ENCODE measurements at places on chromosomes 7 and 10.

DNA sequence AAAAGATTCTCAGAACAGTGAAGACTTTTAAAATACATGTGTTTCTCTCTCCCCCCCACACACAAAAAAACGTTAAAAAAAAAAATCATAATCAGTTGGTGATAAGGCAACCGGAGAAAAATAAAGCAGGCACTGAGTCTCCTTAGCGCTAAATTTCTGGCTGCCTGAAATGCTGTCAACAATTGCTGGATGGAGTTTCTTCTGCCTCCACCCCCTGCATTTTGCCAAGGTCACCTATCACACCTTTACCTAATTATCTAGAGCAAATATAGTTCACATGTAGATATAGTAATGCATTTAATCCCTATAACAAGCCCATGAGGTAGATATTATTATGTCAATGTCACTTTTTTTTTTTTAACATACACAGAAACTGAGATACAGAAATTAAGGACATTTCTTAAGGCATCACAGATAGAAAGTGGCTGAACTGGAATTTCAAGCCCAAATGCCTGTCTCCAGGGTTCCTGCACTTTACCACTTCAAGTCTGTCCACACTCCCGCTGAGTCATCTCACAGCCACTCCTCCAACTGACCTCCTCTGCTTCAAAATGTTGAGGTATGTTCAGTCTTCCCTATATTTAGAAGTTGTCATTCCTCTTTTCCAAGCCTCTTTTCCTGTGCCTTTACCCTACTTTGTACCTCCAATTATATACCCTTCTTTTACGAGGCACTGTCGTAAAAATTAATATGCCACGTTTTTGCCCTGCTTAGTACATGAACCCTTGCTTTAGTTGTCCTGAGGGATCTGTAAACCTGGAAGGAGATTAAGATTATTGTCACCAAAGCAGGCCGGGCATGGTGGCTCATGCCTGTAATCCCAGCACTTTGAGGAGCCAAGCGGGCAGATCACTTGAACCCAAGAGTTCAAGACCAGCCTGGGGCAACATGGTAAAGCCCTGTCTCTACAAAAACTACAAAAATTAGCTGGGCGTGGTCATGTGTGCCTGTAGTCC, 72.8 kb upstream of the MPP7 start:
- DNase-seq, result no peak

- DNase-seq, result no peak
Observed at GRCh38 chr7:31437250-31437865, 76.5 kb upstream of the ITPRID1 start.

DNA sequence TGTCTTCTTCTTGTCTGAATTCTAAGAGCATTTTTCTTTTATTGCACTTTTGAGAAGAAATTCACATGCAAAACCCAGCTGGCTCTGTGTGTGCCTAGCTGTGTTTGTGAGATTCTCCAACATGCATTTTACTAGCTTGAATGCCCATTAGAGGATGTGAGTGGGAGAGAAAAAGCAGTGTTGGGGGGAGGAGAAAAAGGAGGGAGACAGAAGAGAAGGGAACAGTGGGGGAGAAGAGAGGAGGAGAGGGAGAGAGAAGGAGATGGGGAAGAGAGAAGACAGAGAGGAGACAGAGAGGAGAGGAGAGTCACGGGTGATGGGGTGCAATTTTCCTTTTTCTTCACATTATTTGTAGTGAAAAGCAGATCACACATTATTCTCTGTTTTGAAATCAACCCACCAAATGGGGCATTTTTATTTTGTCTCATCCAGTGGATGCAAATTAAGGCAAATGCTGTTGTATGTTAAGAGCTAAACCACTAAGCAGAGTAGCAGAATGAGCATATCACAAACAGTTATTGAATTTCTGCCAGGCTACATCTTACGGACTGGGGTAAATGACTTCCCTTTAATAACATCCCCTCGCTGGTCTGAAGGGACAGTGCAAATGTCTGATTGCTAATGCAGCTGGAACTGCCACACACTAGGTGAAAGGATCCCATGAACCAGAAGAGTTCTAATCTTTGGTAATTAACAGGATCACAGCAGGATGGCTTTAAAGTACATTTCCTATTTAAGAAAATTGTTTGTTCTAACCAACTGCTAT, 849 bp downstream of the LRRN3 start:
- no peak for DNase-seq

DNA sequence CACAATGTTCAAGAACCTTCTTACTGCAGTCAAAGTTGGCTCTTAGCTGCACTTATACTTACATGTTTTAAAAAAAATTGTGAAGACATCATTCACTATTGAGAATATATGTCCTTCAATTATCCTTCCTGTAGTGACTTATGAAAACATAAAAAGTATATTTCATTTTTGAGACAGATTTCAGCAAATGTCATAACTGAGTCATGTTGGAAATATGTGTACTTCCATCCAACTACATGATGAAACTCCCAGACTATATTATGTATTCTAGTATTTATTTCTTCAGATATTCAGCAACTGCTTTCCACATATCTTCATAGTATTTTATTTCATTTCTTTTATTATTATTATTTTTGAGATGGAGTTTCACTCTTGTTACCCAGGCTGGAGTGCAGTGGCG, 160.2 kb downstream of the ARHGAP12 start:
- DNase-seq, result no peak

DNA sequence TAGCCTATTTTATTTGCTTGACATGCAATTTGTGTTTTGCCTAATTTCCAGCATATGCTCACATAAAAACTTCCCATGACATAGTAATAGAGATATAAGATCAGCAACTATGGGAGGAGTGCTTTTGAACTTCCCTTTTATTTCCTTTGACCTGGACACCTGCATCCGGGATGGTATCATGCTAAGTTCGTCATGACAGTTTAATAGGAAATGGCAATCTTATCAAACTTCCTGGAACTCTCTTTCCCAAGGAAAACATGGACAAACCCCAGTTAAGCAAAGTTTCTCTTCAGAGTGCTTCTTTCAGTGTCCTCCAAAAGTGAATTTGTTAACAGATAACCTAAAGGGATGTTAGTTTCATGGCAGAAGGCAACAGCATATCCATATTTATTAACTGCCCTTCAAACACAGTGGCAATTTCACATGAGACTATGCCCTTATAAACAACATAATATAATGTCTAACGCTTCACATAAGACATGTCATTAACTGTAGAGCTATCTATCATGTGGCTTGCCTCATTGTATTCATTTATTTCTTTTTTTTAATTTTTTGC, 474.7 kb upstream of the SEMA3A start:
- DNase-seq, result no peak

DNA sequence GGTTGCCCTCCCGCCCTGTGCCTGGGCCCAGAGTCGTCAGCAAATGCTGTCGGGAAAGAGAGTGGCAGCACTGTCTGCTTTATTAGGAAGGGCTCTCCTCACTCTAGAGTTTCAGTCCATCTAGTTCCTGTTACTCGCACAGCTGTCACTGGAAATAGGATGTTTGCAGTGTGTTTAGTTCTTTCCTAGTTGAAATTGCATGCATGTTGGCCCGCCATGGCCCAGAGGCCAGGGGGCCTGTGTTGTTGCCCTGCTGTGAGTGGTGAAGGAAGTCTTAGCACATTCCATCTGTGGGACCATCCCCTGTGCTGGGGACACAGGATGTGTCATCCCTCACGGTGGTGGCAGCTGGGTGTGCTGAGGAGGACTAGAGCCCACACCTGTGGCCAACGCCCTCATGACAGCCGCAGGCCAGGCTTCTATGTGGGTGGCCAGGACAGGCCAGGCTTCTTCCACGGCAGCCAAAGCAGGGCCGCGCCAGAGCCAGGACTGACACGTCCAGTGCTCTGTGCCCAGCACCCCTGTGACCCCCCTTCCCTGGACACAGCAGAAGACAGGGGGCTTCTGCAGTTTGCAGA, 45.4 kb downstream of the ZNF467 start:
- DNase-seq, result no peak

- no peak for DNase-seq
Observed at GRCh38 chr7:135886345-135887132, 90.6 kb downstream of the MTPN start.

DNA sequence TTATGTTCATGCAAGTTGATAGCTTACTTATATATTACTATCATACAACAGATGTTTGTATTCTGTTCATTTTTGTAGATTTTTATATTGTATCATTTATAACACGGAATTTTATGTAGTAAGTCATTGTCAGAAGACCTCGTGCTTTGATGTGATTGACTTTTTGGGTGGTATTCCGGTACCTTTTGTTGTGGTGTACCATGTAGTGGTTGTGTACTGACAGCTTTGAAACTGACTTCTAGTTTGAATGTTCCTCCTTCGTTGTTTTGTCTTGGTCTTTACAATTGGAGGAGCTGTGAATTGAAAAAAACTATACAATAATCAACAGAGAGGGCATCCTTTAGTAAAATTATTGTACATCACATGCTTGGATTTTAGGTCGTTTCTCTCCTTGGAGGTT, 61.5 kb downstream of the WAC start:
- DNase-seq, result no peak

DNA sequence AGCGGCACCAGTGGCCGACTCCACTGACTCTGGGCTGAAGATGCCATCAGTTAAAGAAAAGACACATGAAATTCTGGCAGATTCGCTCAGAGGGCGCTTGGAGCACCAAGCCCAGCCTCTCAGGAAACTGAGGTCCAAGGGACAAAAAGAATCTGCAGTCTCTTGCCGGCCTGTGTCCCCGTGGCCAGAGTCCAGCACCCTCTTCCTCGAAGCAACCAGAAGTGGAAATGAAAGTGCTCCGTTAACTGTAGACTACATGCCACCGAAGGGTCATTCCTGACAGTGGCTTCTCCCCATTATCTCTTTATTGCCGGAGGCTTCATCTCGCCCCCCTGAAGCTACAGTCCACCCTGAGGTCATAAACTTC, 1.0 kb upstream of the CHST15 start:
- DNase-seq, result no peak

- no peak for DNase-seq
Observed at GRCh38 chr7:80185571-80185970, 50.9 kb downstream of the GNAI1 start.

GRCh38 chr10:120508393-120508792, 51.4 kb downstream of the PLPP4 start:
- DNase-seq, result no peak

GRCh38 chr10:96614515-96614914, 27.7 kb upstream of the TM9SF3 start:
- DNase-seq, result no peak

- no peak for DNase-seq
Observed at GRCh38 chr10:73650537-73651331, 5.1 kb downstream of the SYNPO2L start.

- no peak for DNase-seq
Observed at GRCh38 chr7:139455789-139456188, 27.7 kb downstream of the KLRG2 start.

GRCh38 chr10:119101366-119102098, 2.4 kb upstream of the DENND10 start:
- no peak for DNase-seq

GRCh38 chr10:110762109-110762848, 109.4 kb upstream of the PDCD4 start:
- no peak for DNase-seq

GRCh38 chr7:138752518-138753149, 45.2 kb upstream of the TMEM213 start:
- no peak for DNase-seq

DNA sequence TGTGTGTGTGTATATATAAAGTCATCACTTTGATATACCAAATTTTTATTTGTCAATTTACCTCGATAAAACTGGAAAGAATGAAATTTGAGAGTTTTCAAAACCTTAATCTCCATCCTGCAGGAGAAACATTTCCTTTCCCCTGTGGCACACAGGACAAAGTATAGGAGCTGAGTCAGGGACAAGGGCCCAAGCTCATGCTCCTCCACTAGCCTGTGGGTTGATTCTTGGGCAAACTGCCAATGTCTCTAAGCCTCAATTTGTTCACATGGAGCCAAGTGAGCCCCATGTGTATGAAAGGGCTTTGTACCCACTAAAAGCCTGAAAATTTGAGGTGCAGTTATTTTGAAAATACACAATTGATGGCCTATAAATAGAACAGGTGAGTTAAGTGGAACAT, 60.3 kb upstream of the IL6 start:
- DNase-seq, result no peak

- no peak for DNase-seq
Observed at GRCh38 chr7:129067943-129068548, 13.1 kb upstream of the TNPO3 start.

DNA sequence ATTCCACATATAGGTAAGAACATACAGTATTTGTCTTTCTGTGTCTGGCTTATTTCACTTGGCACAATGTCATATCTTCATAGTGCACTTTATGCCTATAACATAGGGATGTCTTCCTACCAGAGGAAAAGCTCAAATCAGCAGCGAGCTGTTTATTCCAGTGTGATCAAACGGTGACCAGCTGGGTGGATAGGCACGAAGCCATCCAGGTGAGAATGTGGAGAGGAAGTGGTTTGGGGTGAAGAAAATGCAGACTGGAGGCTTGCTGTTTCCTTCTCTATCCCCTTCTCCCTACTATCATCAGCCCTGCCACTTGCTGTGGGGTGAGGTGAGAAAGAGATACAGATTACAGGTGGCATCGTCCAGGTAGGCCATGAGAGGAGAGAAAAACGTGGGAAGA, 52.4 kb downstream of the CHCHD3 start:
- DNase-seq, result no peak

DNA sequence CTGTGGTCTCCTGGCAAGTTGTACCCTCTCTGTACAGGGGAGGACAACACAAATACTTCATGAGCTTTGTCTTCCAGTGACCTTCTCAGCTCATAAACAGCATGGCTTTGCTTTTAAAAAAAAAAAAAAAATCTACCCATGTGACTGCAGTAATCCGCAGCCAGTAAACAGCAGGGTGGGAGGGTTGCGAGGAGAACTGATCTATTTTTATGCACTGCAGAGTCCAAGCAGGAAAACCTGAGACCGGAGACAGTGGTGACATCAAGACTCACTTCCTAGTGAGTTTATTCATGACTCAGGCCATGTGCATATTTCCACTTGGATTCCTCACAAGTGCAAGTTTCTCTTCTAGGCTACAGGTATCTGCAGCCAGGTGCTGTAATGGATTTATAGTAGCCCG, 127.9 kb downstream of the NRF1 start:
- no peak for DNase-seq

DNA sequence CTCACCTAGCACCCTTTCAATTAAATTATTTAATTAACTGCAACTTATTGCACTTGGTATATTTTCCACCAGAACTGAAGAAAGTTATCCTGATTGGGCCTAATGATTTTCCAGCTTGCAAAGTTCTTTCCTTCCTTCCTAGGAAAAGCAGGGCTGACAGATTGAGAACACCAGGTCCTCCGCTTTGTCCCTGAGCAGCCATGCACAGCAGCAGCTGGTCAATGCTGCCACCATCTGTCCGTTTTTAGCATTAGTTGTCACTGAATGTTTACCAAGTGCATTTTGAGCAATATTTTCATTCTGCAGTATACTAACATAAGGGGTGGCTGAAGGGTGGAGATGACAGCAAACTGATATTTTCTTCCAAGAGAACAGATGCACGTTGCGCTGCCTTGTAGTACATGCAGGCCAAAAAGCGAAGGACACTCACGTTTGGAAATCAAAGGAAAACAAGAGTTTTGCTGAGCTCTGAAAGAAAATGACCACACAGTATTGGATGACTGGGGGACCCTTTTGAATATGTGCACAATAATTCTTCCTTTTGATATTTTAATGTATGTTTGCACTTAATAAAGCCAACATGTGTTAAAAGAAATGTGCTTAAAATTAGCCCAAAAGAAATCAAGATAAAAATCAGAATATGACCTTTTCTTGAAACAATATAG, 248.8 kb upstream of the PTN start:
- peak; percentile 42 for DNase-seq

GRCh38 chr10:121290674-121291073, 307.6 kb downstream of the FGFR2 start:
- DNase-seq, result no peak
